Amygdala (tissue), 56 donors: ENCODE measurements at places on chromosomes 5 and 9.

DNA sequence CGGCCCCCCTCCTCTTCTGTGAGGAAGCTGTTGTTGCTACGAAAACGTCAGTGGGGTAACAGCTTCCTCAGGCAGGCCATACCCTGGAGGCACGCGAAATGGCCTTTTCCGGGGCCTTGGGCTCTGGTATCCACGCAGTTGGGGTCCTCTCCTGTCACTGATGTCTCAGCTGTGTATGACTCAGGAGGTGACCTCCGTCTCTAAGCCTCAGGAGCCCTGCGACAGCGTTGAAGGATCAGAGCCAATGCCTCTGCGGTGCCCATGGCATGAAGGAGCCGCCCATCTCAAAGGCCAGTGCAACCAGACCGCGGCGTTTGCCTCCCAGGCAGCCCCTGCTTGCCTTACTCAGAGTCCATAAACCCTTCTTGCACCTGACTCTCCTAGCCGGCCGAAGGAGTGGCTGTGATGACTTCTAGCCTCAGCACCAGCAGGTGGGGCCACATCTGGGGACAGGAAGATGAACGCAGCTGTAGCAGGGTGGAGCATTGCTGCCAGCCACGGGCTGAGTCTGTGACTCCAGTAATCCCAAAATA is 1.0 kb upstream of the MXD3 start:
- no peak for DNase-seq

GRCh38 chr5:17426104-17426749 is 71.8 kb upstream of the TAF11L2 start:
- DNase-seq = no peak

DNA sequence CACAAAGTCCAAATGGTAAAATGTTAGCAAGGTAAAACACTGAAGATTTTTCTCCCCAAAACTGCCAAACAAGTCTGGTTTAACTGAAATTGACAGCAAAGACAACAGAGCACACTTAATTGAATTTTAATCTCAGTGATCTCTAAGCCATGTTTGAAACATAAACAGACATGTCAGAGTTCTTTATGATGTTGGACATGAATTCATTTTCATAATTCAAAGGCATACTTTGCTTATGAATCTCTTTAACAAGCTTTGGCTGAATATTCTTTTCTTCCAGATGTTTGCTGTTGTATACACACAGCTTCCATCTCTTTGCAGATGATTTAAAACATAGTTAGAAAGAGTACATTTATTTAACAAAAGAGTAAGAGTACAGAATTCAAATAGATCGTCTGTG is 509.1 kb downstream of the RAB3C start:
- DNase-seq = no peak

DNA sequence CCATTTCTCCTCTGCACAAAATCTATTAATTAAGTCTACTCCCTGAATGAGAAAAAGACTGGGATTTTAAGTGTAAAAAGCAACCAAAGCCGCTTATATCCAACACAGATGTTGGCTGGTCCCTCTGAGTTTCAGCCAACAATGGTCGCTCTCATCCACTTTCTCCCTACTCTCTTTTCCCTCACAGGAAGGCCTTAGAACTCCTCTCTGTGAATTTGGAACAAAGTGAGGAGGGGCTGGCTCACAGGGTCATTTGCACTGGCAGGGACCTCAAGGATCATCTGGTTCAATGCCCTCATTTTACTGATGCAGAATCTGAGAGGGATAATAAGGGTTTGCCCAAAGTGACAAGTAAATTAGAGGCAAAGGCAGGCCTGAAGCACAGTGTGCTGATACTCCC is 64.0 kb downstream of the DPYSL3 start:
- no peak for DNase-seq
